ENCODE measurements at places on chromosomes 6 and 20. TPM values are rescaled to one million over a fixed set of nuclear protein-coding genes. Genes with fewer than 3 reads are reported as not detected.
A peak's percentile ranks its signal among the peaks of the same experiment; 100 is the strongest.

The SAMD5 gene
- 11.2 TPM for total RNA-seq

The CST5 gene
- total RNA-seq: not detected

- no peak for DNase-seq
Observed at GRCh38 chr6:40247516-40248115, 313.4 kb upstream of the MOCS1 start.

GRCh38 chr6:154474648-154475428, 35.6 kb downstream of the CNKSR3 start:
- no peak for DNase-seq

DNA sequence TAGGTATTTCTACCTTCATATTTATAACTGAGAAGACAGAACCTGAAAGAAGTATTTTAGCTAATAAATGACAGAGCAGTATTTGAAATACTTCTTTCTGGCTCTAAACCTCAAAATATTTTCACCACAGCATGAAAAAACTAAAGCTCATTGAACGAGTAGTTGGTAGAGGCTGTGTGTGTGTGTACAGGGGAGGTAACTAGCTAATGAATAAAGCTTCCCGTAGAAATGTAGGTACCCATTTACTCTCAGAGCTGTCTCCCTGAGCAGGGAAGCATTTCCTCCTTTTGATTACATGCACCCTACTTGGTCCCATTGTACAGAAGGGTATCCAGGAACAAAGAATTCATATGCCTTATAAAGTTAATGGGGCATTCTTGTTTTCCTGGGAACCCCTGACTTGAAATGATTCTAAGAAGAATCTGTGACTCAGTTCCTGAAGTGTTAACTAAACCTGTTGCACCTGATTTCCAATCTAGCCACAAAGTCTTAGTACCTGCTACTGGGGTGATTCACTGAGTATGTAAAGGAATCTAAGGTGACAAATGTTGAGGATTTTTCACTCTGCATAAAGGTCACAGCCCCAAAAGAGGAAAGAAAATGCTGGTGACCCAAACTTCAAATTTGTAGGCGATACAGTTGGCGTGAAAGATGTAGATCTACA, 12.5 kb downstream of the CRYBG1 start:
- no peak for DNase-seq

DNA sequence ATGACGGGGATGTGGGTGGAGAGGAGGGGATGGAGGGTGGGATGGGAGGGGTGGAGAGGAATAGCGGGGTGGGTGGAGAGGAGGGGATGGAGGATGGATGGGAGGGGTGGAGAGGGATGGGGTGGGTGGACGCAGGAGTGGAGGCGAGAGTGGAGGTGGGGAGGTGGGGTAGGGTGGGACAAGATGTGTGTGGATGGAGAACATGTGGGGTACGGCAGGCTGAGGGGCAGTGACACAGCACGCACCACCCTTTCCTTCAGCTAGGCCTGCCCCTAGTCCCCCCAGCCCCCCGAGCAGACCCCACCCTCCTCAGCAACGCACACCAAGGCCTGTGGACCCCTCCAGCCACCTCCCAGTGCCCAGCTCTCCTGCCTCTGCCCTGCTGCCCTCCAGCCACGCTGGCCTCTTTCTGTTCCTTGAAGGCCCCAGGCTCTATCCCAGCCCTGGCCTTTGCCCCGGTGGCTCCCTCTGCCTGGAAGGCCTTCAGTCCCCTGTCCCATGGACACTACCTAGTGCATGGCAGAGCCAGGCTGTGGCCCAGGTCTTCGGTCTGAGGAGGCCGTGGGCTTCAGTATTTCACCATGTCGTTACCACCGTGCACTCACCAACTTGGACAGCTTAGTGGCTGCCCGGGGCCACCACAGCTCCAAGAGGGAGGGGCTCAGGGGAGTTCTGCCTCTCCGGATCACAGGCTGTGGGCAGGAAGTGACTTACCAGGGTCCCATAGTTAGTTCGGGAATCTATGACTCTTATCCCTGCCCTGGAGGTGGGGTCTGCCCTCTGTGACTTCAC, 78.4 kb upstream of the PMEPA1 start:
- peak; percentile 43 for DNase-seq

DNA sequence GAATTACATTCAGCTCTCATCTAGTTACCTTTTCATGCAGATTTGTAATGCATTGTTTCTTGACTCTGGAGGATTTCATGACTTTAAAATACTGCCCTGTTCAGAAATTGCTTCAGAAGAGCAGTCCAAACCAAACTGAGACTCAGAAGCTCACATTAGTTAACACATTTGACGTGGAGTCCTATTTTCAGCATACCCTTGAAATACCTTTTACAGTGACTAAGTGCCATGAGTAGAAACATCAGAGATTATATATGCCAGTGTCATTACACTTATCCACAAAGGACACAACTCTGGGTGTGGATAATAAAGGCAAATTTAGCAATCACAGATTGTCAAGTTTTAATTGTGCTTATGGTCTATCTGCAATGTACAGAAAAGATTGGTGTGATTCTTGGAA, 459.6 kb downstream of the FRK start:
- no peak for DNase-seq

DNA sequence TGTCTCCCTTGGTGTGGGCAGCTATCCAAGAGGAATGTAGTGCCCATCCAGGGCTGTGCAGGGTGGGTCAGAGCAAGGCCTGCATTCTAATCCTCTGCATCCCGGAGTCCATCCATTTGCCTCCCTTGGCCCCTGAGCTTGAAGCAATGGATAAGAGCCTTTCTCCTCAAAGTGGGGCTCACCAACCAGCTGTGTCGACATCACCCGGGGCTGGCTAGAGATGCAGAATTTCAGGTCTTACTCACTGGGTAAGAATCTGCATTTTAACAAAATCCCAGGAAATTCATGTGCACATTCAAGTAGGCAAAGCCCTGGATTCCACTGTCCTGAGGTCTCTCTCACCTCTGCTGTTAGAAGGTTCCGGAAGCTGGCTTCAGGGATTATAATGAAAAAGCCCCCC, 95.3 kb downstream of the MDGA1 start:
- DNase-seq: no peak

DNA sequence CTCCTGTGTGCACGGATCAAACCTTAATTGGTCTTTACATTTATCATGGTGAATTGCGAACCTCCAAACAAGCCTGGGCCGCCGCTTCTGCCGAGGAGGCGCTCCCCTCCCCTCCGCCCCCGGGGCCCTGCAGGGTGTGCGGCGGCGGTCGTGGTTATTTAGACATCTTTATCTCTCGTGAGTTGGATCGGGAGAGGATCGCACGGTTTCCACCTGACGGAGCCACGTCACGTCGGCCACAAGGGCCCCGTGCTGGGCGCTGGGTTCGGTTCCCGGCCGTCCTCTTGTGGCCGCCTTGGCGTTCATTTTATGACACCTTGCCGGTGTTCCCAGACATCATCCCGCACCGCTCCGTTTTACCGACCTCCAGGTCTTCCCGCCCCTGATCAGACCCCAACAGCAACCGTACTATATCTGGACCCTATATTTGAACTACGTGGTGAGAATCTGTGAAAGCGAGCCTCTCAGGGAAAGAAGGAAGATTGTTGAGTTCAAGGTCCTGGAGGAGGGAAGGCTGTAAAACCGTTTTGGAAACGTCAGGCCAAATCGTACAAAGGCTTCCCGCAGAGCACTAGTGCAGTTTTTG, 1.3 kb upstream of the CNR1 start:
- peak; percentile 77 for DNase-seq

DNA sequence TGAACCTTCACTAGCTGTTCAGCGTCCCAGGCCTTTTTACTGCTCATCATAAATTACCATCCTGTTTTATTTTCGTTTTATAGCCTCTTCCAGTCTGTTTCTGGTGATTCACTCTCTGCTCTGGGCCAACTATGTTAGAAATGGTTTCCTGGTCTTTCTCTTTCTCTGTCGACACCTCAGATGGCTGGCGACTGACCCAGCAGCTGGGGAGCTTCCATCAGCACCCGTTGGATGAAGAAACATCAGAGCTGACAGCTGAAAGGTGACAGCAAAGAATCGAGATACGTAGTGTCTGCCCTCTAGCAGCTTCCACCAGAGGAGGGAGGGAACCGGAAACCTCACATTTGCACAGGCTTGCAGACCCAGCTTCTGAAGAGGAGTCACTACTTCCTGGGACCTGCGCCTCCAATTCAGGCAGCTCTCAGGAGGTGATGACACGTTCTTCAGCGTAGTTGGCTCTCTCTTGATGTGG, 82.9 kb upstream of the MLN start:
- peak; percentile 32 for DNase-seq

- no peak for DNase-seq
Observed at GRCh38 chr20:17969278-17969883, 563 bp downstream of the MGME1 start.

GRCh38 chr20:34129518-34130162, 17.6 kb upstream of the EIF2S2 start:
- DNase-seq: peak; percentile 59

- DNase-seq: no peak
Observed at GRCh38 chr6:138036111-138036510, 71.1 kb downstream of the PERP start.

DNA sequence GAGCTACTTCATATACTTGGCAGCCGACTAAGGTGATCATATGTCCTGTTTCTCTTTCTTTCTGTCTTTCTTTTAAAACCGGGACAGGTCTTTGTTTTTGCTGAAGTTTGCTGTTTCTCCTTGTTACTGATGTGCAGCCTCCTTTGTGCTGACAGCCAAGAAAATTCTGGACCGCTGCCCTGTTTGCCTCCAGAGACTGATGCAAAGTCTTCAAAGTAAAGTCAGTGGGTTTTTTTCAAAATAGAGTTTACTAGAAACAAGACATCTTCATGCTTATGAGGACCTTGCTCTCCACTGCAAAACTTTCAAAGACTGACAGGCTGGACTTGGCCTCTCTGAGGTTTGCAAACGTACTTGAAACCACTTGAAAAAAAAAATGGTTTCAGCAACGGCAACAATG, 510.5 kb upstream of the MAP3K7 start:
- no peak for DNase-seq
